WTC11 (cell line): ENCODE measurements at places on chromosomes 4 and X. TPM values are rescaled to one million over a fixed set of nuclear protein-coding genes. Genes with fewer than 3 reads are reported as not detected.

NKX6-1 gene
- total RNA-seq = 0.09 to 0.14 TPM (median 0.09 TPM) in 3 replicates

MAGEC2 gene
- total RNA-seq = 0.09 TPM in 2 of 3 replicates, not detected in the other

ERCC6L gene
- total RNA-seq = 17.8 to 19.8 TPM (median 18.4 TPM) in 3 replicates

ZCCHC18 gene
- total RNA-seq = 2.3 to 2.6 TPM (median 2.4 TPM) in 3 replicates

ARMCX1 gene
- total RNA-seq = 23.6 to 27.4 TPM (median 23.7 TPM) in 3 replicates

LRRC66 gene
- 0.07 to 0.16 TPM in 2 of 3 replicates, not detected in the other for total RNA-seq

VSIG4 gene
- 0.24 to 0.41 TPM (median 0.25 TPM) in 3 replicates for total RNA-seq

AR gene
- total RNA-seq = 8.5 to 10.3 TPM (median 9.5 TPM) in 3 replicates

EVC gene
- total RNA-seq = 10.4 to 14.0 TPM (median 12.5 TPM) in 3 replicates

P2RY4 gene
- 0.11 to 0.16 TPM in 2 of 3 replicates, not detected in the other for total RNA-seq

SLC34A2 gene
- total RNA-seq = 1.7 to 1.9 TPM (median 1.8 TPM) in 3 replicates

TNIP3 gene
- total RNA-seq = not detected in 3 replicates

ANKRD37 gene
- 3.0 to 6.5 TPM (median 5.6 TPM) in 3 replicates for total RNA-seq

AKAP4 gene
- not detected in 3 replicates for total RNA-seq

CXCL5 gene
- 3.6 to 8.8 TPM (median 8.1 TPM) in 3 replicates for total RNA-seq

AFF2 gene
- 6.0 to 7.6 TPM (median 6.9 TPM) in 3 replicates for total RNA-seq

COL4A6 gene
- total RNA-seq = 12.8 to 15.5 TPM (median 15.2 TPM) in 3 replicates

CT55 gene
- total RNA-seq = 0.24 TPM in 1 of 3 replicates, not detected in the others

ZAR1 gene
- total RNA-seq = 0.87 to 1.4 TPM (median 0.89 TPM) in 3 replicates

ARHGAP24 gene
- total RNA-seq = 1.2 to 2.1 TPM (median 1.4 TPM) in 3 replicates

MAGEH1 gene
- total RNA-seq = 12.0 to 13.9 TPM (median 12.2 TPM) in 3 replicates

HSFX3 gene
- total RNA-seq = not detected in 3 replicates

ARHGAP4 gene
- total RNA-seq = 52.1 to 66.9 TPM (median 65.3 TPM) in 3 replicates

FGF5 gene
- not detected in 3 replicates for total RNA-seq

HMGN5 gene
- total RNA-seq = 21.7 to 23.4 TPM (median 22.5 TPM) in 3 replicates

SMIM20 gene
- 39.4 to 48.5 TPM (median 45.3 TPM) in 3 replicates for total RNA-seq

CWH43 gene
- total RNA-seq = not detected in 3 replicates

CSAG3 gene
- total RNA-seq = 13.0 to 14.1 TPM (median 13.2 TPM) in 3 replicates

MAGEC1 gene
- 0.07 TPM in 1 of 3 replicates, not detected in the others for total RNA-seq

JAKMIP1 gene
- total RNA-seq = 4.0 to 5.6 TPM (median 5.4 TPM) in 3 replicates

SPARCL1 gene
- 0.82 to 0.89 TPM (median 0.85 TPM) in 3 replicates for total RNA-seq

SLC10A4 gene
- 2.1 to 3.0 TPM (median 2.6 TPM) in 3 replicates for total RNA-seq
